Urinary bladder (tissue), 4 donors: ENCODE measurements at places on chromosomes 12 and 14. TPM values are rescaled to one million over a fixed set of nuclear protein-coding genes. Genes with fewer than 3 reads are reported as not detected.

CFAP73 gene
- not detected for total RNA-seq

DNA sequence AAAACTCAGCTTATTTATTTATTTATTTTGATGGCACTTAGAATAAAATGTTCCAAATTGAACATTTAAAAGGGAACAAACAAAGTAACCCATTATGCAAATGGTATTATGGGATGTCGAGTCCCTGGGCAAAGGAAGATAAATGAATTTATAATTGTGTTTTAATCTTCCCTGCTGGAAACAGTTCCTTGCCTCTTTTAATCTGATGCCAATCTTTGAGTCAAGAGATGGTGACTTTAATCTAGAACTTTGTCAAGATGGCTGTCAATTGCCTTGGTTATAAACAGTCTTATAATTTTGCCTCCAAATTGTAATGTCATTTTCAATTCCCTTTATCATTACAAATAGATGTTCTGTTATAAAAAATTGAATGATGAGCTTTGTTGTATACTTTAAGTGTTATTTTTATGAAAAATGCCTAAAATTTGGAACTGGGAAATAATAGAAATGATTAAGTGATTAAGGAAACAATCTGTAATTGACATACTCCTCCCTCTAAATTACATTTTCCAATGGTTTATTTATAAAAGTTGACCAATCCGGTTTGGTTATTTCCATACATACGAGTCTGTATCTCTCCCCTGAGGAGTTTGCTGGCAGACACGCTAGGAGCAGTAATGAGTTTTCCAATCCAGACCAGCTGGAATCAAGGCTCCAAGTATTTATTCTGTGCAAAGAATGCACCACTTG lies 134.9 kb upstream of the FRMD6 start:
- DNase-seq, result no peak

- no peak for DNase-seq
Observed at GRCh38 chr12:20716985-20717384, 21.9 kb downstream of the SLCO1C1 start.

- no peak for DNase-seq
Observed at GRCh38 chr12:94046626-94047410, 101.6 kb upstream of the PLXNC1 start.

MDGA2 gene
- 6.1 TPM for total RNA-seq

DNA sequence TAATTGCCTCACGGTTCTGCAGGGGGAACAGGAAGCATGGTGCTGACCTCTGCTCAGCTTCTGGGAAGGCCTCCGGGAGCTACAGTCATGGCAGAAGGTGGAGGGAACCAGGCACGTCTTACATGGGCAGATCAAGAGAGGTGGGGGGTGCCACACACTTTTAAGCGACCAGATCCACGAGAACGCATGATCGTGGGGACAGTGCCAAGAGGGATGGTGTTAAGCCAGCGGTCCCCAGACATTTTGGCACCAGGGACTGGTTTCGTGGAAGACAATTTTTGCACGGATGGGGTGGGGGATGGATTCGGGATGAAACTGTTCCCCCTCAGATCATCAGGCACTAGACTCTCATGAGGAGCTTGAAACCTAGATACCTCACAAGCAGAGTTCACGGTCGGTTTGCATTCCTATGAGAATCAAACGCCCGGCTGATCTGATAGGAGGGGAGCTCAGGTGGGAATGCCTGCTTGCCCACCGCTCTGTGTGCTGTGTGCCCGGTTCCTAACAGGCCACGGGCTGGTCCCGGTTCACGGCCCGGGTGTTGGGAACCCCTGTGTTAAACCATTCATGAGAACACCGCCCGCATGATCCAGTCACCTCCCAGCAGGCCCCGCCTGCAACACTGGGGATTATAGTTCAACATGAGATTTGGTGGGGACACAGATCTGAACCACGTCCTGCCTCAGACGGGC lies 96.9 kb downstream of the ADGRD1 start:
- DNase-seq, result no peak

BTBD7 gene
- total RNA-seq, result 56.5 TPM
